ENCODE measurements at places on chromosomes 6 and 20.

- no peak for DNase-seq
These were observed 33.9 kb upstream of the TBC1D20 start for GRCh38 chr20:496126-496696.

- DNase-seq = no peak
These were observed 21.2 kb downstream of the TGM2 start for GRCh38 chr20:38143646-38144554.

- DNase-seq = no peak
These were observed 21.1 kb downstream of the ZNF184 start for GRCh38 chr6:27451660-27452390.

GRCh38 chr6:146851837-146852236, 253.1 kb downstream of the ADGB start:
- DNase-seq = no peak

DNA sequence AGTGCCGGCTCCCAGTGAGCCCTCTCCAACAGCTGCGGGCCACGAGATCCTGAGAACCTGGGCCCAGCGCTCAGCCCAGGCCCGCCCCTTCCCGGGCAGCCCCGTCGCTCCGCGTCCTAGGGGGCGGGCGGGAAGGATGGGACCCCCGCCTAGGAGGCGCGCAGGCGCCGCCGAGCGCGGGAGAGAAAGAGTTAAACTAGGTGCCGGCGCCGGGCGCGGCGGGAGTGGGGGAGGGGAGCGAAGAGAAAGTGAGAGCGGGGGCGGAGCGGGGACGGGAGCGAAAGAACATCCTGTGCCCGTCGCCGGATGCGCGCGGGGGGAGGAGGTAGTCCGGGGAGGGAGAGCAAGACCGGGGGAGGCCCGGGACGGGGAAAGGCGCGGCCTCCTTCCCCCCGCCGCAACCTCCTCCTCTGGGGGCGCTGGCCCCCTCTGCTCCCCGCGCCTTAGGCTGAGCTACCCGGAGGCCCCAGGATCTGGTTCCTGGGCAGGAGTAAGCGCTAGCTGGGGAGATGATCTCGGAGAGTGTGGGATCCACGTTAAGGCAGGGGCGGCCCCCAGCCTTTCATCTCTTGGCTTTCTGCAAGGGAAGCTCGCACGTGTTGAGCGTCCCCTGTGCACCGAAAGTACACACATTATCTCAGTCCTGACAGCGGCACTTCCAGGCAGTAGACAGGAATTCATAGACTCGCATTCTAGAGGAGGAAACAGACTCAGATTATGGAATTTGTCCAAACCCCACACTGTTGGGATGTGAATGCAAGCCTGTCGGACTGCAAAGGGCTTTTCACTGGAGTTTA, 4.9 kb upstream of the ARMC12 start:
- peak; percentile 91 for DNase-seq

DNA sequence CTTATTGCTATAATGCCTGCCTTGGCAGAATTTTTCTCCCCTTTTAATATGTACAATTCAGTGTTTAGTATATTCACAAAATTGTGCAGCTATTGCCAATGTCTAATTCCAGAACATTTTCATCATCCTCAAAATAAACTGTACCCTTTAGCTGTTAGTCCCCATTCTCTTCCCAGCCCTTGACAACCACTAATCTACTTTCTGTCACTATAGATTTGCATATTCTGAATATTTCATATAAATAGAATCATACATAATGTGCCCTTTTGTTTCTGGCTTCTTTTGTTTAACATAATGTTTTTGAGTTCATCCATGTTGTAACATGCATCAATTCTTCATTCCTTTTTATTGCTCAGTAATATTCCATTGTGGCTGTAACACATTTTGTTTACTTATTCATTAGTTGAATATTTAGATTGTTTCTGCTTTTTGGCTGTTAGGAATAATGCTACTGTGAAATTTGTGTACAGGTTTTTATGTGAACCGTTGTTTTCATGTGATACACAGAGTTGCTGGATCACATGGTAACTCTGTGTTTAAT, 22.4 kb downstream of the STK4 start:
- no peak for DNase-seq

DNA sequence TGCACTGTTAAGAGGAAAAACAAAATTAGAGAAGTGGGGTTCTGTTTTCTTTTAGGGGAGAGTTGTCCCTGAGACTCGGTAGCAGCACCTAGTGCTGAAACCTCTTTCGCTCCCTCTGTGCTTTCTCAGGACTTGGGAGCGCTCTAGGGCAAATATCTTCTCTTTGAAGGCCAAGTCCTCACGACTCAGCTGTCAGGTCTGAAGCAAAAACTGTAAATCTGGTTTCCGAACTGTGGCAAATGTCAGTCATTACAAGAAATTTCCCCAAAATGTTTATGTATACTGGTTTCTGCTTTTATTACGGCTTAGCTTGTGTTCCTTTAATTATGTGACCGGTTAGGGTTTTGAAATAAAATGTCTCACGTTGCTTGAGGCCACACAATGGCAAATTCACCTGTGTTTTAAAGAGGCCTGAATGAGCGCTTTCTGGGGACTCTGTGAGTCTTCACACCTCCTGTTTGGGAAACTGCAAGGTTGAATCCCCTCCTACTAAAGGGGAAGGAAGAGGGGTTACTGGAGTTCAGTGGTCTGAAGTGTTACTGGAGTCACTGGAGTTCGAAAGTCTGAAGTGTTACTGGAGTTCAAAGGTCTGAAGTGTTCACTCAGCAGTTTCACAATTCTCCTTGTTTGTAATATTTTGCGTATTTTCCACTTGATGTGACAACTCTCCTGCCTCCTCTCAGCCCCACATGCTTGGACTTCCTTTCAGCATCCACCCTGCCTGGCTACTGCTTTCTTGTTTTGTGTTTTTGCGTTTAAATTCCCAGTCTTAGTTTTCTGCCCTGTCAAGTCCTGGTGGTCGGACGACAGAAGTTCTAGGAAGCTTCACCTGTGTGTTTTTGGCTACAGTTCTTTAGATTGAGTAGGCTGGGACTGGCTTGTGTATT, 1.6 kb downstream of the SMPDL3A start:
- no peak for DNase-seq

DNA sequence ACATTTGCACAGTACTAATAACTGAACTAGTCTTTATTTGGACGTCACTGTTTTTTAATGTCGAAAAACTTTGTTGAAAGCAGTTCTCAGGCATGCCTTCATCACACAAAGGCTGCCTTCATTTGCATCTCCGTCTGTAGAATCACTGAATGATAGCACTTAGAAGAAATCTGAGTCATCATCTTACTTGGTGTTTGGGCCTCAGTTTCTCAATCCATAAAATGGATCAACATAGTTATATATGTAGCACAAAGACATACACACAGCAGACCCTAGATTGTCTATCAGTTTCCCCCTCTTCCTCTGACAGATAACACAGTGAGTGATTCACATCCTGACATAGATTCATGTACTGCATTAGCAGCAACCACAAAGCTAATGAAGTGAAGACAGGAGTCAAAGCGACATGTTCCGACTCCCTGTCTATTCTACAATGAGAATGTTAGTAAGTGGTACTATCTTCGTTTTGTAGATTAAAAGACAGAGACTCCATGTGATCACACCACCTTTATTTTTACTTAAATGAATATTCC, 80.4 kb upstream of the PDE10A start:
- DNase-seq = no peak

- DNase-seq = no peak
These were observed 87.5 kb downstream of the SYNJ2 start for GRCh38 chr6:158068893-158069799.

- DNase-seq = no peak
These were observed 88.5 kb downstream of the POPDC3 start for GRCh38 chr6:105091140-105091829.

DNA sequence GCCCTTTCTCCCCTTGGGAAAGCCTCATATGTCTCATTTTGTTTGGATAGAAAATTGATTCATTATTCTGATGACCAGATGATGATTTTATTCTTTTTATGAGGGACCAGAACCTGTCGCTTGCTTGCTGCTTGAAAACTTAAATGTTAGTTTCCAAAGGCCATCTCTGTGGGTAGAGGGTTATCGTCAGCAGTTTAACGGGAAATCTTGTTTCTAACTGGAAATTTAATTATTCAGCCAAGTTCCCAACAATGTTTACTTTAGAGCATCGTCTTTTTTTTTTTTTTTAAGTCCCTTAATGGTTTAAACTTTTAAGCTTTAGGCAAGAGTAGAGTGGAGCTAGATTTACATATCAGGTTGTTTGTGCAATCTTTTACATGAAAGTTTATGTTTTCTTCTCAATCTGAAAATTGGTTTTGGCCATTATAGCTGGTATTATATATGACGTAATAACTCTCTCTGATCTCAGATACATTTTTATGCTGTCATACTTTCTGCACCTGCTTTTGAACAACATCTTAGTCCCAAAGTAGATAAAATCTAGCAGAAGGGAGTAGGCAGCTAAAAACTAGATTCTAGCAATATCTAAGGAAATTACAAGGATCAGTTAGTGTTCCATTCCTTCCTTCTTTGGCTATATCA, 93.9 kb downstream of the FOXO3 start:
- no peak for DNase-seq

DNA sequence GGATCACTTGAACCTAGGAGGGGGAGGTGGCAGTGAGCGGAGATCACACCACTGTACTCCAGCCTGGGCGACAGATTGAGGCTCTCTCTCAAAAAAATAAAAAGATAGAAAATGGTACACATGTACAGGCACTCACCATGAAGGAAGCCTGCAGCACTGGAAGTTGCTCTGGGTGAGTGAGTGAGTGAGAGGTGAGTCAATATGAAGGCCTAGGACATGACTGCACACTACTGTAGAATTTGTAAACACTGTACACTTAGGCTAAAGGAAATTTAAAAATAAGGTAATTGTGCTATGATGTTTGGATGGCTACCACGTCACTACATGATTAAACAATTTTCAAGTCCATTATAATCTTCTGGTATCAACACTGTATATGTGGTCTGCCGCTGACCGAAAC, 216.2 kb downstream of the FOXC1 start:
- no peak for DNase-seq

DNA sequence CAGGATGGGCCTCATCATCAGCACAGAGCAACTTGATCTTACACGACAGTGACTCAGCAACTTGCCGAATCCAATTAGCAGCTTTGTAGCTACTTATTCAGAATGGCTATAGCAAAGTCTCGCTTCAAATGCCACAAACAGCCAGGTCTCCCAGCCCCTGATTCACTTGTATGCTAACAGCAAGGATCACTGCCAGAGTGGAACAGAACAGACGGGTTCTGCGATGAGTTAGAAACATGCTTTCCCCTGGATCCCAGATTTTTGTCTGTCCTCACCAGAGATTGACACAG, 254.4 kb downstream of the NRN1 start:
- DNase-seq = no peak

DNA sequence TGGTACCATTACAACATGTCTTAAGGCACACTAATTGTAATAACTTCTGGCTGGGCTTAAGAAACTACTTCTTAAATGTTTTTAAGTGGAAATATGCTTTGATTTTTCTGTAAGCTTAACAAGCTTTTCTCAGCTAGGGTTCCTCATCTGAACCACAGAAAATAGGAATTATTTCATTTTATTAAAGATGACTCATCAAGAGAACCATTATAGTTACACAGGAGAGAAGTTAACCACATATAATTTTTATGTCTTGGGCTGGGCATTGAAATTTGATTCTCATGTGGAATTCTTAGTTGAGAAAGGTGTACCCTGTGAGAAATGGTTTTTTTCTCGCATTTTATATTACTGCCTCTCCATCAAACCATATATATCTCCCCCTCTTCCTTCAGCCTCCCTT, 75.1 kb downstream of the QKI start:
- DNase-seq = no peak

- no peak for DNase-seq
These were observed 50.9 kb upstream of the CCDC28A start for GRCh38 chr6:138722425-138723371.

GRCh38 chr6:118594877-118595276, 46.8 kb downstream of the PLN start:
- no peak for DNase-seq

GRCh38 chr20:33515569-33516216, 25.8 kb downstream of the CBFA2T2 start:
- DNase-seq = no peak

DNA sequence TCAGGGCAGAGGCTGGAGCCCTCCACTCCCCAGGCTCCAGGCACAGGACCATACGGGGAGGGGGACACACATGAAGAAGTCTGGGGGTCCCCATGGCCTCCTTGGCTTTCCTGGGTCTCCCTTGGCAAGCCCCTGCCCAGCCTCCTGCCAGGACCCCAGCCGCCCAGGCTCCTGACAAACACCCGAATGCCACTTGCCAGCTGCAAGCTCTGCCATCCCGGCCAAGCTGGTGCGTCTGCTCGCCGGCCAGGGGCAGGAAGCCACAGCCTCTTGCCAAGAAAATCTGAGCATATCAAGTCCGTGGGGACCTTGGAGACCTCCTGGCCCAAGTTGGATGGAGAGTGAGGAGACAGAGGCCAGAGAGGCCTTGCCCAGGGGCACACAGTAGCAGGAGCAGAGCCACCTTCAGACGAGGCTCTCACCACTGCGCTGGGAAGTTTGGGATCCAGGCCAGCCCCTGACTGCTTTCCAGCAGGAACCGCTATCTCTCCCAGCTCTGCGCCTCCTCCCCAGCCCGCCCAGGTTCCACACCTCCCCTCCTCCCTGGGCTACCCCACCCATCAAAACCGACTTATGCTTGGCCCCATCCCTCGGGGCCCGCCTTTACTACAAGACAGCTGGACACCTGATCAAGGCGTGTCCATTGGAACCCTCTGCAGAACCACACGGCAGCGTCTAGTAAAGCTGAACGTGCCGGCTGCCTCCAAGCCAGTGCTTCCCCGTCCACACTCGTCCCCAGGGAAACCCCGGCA, 80.2 kb downstream of the GRM4 start:
- DNase-seq = no peak

GRCh38 chr20:61436283-61436666, 184.2 kb downstream of the CDH4 start:
- no peak for DNase-seq

- no peak for DNase-seq
These were observed 11.5 kb downstream of the ATXN1 start for GRCh38 chr6:16749516-16750485.

- no peak for DNase-seq
These were observed 63.1 kb downstream of the PLEKHG1 start for GRCh38 chr6:150662814-150663213.

All from CD4-positive, alpha-beta T cell treated with Interleukin-2 at 100 ng/mL for 4 hours (primary cell).